Fibroblast of upper back skin (primary cell): ENCODE measurements at places on chromosomes 11 and 22.

- peak; percentile 44 for DNase-seq
These were observed 56.7 kb upstream of the PTPRJ start for GRCh38 chr11:47923667-47924066.

- DNase-seq, result no peak
These were observed 110.8 kb upstream of the NNMT start for GRCh38 chr11:114185436-114185835.

DNA sequence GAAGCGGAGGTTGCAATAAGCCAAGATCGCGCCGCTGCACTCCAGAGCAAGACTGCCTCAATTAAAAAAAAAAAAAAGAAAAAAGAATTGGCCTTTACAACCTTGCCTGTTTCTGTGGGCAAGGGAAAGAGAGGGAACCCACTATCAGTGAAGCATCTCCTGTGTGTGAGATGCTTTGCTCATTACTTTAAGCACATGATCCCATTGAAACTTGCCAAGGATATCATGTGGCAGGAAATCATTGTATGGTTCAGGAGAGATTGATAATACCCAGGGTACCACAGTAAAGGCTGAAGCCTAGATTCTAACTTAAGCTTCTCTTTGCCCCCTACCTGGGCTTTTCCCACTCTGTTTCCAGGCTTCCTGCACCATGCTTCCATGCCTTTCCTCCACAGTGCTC is 3.6 kb downstream of the LDLRAD3 start:
- DNase-seq, result no peak

DNA sequence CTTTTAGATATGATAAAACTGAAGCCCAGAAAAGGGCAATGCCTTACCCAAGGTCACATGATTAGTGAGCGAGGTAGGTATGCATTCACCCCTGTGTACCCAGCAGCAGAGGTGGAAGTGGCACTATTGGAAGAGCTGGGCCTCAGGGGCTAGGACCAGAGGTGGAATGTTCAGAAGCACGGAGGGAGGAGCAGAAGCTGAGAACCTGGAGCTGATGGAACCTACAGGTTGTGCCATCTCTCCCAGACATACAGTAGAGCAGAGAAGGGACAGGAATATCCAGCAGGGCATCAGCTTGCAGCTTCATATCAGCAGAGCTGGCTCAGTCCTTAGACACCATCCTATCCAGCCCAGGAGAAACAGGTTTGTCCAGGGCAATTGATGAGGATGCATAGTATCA is 14.6 kb upstream of the FCHSD2 start:
- no peak for DNase-seq

DNA sequence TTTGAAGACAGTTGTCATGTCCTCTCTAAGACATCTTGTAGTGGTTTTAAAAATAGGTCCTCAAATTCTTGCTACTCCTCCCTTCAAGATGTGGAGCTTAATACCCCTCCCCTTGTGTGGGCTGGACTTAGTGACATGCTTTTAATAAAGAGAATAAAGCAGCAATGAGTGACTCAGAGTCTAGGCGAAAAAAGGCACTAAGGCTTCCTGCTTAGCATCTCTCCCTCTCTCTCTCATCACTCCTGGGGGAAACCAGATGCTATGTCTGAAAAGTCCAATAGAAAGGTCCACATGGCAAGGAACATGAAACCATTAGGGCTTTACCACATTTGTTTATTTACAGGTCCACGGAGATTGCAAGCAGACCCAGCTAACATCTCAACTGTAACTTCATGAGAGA is 11.7 kb downstream of the SERGEF start:
- peak; percentile 48 for DNase-seq

- no peak for DNase-seq
These were observed 4.8 kb downstream of the TEAD1 start for GRCh38 chr11:12678991-12679390.

- DNase-seq, result peak; percentile 17
These were observed 1035.3 kb downstream of the NTM start for GRCh38 chr11:132405728-132406127.

GRCh38 chr11:119085437-119085847 is 761 bp downstream of the HMBS start:
- DNase-seq, result no peak

GRCh38 chr11:61460474-61460881 is 30.6 kb downstream of the SDHAF2 start:
- DNase-seq, result peak; percentile 57

DNA sequence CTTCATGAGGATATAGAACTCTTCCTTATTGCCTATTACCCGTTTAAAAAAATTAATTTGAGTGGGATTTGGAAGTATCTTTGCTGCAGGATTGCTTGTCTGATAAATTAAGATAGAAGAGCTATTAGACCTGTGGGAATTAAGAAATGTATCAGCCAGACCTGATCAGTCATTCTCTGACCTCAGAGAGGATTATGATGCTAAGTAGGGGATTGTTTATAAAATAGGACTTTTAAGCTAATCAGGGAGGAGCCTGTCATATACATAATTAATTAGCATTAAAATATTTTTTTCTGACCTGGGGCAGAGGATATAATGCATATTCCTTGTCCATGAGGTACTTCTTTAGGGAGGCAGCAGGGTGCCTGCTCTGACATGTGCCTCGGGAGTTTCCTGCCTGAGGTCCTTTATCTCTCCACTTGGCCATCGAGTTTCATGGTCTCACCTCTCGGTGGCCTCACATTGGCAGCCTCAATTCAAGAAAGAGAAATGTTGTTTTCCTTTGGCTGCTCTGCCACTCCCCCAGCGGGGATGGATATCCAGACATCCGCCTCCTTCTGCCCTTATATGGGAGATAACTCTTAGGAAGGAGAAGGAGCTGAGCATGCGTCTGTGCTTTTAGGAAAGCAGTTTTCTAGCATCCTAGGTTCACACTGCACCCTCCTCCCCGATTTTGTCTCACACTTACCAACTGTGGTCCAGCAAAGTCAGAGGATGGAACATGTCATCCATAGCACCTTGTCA is 41.1 kb downstream of the DIXDC1 start:
- peak; percentile 68 for DNase-seq

GRCh38 chr22:42926768-42927167 is 69.7 kb upstream of the ARFGAP3 start:
- DNase-seq, result no peak

- DNase-seq, result peak; percentile 9
These were observed 74.7 kb downstream of the SC5D start for GRCh38 chr11:121367001-121367843.

GRCh38 chr22:29480512-29481264 is 670 bp downstream of the NEFH start:
- peak; percentile 72 for DNase-seq

GRCh38 chr11:96275801-96276594 is 67.0 kb downstream of the MAML2 start:
- peak; percentile 52 for DNase-seq

- DNase-seq, result peak; percentile 71
These were observed 94.1 kb downstream of the SWAP70 start for GRCh38 chr11:9757809-9758636.

GRCh38 chr11:107496011-107496410 is 38.4 kb upstream of the CWF19L2 start:
- DNase-seq, result peak; percentile 79

- no peak for DNase-seq
These were observed 20.7 kb downstream of the LHFPL7 start for GRCh38 chr22:24925586-24926427.

- DNase-seq, result no peak
These were observed 347 bp downstream of the MN1 start for GRCh38 chr22:27801202-27801615.

- peak; percentile 92 for DNase-seq
These were observed 57.0 kb downstream of the GDPD4 start for GRCh38 chr11:77244277-77245027.

- DNase-seq, result peak; percentile 28
These were observed 879 bp downstream of the TMEM121B start for GRCh38 chr22:17120281-17120680.

DNA sequence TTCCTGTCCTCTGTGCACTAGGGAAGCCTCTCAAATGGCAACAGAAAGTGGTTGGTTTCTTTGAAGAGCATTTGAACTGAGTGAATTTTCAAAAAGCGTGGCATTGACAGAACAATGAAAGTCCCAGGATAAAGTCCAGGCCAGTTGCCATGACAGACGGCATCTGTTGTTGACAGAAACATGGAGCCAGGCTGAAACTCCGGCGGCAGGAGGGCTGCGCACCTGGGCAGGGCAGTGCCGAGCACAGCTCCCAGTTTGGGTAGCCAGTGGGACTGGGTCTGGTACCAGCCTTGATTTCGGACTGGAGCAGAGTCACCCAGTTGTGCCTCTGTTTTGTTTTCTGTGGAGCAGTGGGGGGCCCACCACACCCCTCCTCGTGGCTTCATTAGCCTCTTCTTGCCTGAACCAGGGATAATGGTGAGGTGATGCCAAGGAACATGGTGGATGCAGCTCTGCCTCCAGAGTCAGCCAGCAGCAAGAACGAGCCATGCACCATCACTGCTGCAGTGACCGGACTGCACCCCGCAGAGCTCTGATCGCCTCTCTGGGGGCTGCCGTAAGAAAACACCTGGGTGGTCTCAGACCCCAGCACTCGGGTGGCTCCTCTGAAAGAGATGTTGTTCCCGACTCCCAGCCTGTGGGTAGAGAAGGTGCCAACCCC is 9.8 kb upstream of the SEPTIN5 start:
- no peak for DNase-seq

GRCh38 chr11:12110714-12111548 is 541 bp downstream of the MICAL2 start:
- no peak for DNase-seq

DNA sequence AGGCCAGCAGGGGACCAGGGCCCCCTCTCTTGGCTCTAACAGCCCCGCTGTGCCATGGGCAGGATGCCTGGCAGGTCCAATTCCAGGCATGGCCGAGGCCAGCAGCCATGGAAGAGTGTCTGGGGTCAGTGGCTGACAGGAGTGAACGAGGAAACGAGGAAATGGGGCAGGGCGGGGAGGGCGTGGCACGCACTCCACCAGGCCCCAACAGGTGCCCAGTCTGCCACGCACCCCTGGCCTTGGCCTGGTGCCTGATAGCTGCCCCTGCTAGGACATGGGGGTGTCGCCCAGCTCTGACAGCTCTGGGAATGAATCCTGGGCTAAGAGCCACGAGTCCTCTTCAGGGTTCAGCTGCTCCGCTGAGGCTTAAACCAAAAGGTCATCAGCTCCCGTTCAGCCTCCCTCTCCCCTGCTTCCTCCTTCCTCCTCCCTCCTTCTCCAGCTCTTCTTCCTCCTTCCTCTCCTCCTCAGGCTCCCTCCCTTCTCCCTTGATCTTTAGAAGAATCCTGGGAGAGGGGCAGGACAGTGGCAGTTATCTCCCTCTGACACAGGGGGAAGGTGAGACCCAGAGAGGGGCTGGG is 11.5 kb upstream of the TBC1D22A start:
- DNase-seq, result no peak
